ENCODE measurements at places on chromosomes 3 and 15. TPM values are rescaled to one million over a fixed set of nuclear protein-coding genes. Genes with fewer than 3 reads are reported as not detected.

DNA sequence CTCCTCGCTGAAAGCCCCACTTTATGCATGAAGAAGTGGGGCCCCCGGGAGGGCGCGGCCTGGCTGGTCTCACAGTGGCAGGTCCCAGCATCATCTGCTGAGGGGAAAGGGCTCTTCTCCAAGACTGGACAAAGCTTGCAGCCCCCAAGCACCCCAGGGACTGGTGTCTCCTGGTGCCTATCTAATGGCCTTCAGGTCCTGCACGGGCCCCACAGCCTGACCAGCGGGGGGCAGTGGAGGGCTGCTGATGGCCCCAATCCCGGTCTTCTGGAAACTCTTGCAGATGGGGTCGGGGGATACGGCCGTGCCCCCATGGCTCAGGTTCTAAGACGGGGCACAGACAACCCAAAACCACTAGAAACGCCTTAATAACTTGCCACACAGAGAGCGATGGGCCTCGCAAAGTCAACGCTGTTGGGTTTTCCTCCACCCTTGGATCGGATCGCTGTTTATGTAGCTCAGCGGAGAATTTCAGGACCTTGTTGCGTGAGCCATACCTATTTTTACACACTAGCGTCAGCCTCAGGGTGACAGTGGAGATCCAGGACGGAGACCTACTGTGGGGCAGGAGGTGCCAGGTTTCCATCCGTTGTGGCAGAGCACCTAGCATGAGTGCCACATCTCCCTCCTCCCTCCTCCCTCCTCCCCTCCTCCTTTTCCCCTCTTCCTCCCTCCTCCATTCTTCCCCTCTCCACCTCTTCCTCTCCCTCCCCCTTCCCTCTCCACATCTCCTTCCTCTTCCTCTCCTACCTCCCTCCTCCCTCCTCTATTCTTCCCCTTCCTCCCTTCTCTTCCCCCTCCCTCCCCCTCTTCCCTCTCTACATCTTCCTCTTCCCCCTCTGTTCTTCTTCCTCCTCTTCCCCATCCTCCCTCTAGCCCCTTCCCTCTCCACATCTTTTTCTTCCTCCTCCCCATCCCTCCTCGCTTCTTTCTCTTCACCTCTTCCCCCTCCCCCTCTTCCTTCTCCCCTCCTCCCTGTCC, 79.3 kb upstream of the ALDH1L1 start:
- peak; percentile 87 for DNase-seq

DNA sequence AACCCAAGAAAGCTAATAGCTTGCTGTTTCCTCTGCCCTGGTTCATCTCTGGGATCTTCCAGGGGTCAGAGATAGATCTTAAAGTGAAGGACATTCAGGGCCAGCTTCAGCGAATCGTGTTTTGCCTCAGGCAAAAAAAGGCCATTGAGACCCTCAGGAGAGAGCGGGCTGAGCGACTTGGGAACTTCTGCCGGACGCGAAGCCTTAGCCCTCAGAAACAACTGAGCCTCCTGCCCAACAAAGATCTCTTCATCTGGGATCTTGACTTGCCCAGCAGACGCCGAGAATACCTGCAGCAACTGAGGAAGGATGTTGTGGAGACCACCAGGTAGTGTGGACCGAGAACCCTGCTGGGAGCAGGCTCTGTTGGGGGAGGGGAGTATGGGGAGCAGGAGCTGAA, 42.5 kb downstream of the CDAN1 start:
- DNase-seq = no peak

GRCh38 chr3:151974067-151974466, 100.6 kb downstream of the SUCNR1 start:
- DNase-seq = peak; percentile 17

- no peak for DNase-seq
Observed at GRCh38 chr3:33187368-33187634, 31.3 kb downstream of the SUSD5 start.

GRCh38 chr3:152434142-152434541, 165.4 kb downstream of the MBNL1 start:
- no peak for DNase-seq

DNA sequence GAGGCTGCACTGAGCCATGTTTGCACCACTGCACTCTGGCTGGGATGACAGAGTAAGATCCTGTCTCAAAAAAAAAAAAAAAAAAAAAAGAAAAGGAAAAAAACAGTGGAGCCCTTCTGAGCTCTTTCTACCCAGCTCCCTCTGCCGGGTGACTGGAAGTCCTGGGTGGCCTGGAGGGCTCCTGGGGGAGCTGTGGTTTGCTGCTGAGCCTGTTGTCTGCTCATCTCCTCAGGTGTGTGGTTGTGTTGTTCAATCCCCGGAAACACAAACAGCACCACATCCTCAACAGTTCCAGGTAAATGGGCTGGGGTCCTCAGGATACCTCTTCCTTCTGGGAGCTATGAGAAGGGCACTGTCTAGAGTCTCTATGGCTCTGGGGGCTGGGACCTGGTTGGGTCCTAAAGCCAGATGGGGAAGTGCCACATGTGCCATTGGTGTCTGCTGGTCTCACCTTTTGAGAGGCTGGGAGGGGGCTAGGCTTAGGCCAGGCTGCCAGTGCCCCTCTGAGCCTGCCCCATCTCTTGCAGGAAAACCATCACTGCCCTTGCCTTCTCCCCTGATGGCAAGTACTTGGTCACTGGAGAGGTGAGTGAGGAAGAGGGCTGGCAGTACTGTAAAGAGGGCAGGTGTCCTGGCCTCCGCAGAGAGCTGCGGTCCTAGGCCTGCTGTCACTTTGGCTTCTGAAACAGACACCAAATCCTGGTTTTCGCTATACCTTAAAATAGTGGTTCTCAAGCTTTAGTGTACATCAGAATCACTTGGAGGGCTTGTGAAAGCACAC, 17.1 kb upstream of the JMJD7 start:
- DNase-seq = peak; percentile 66

- DNase-seq = peak; percentile 85
Observed at GRCh38 chr3:137012097-137012501, 54.3 kb downstream of the IL20RB start.

GRCh38 chr15:90598031-90598577, 68.4 kb downstream of the CRTC3 start:
- no peak for DNase-seq

DNA sequence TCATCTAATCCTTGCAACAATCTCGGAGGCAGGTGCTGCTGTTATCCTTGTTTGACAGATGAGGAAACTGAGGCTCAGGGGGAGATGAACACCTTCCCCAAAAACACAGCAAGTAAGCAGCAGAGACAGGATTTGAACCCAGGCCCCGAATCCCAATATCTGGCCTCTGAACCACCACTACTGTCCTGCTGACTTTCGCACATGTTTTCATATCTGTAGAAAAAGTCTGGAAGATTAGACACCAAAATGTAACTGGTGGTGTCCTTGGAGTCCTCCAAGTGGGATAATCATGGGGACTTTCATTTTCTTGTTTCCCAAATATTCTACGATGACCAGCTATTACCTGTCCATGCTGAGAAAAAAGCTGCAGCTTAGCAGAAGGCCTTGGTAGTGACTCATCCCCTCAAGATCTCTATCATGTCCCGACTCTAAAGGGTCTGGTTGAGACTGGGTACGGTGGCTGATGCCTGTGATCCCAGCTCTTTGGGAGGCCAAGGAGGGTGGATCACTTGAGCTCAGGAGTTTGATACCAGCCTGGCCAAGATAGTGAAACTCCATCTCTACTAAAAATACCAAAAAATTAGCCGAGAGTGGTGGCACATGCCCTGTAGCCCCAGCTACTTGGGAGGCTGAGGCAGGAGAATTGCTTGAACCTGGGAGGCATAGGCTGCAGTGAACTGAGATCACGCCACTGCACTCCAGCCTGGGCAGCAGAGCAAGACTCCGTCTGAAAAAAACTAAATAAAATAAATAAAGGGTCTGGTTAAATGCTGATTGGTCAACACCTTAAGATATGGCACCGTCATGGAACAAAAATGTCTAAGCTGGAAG, 8.6 kb downstream of the IRAK2 start:
- peak; percentile 55 for DNase-seq

GRCh38 chr3:52149021-52149420, 5.2 kb downstream of the POC1A start:
- DNase-seq = no peak

GRCh38 chr3:40848421-40848820, 323.7 kb downstream of the ZNF621 start:
- no peak for DNase-seq

DNA sequence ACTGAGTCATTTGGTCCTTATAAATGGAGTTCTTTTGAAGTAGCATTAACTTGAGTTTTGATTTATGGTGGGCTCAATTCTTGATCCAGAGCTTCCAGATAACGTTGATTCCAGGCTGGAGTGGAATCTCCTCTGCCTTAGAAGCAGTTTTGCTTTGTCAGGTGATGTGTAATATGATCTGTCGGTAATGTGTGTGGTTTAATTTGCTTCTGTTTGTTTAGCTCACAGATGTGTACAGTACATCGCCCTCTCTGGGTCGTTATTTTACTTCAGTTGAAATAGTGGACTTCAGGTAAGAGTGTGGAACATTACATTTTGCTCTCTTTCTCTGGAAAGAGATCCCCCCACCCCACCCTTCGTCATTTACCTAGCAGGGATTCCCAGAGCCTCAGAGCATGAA, 23.1 kb downstream of the C3orf52 start:
- DNase-seq = no peak

GRCh38 chr3:191262650-191263049, 63.6 kb downstream of the OSTN start:
- no peak for DNase-seq

GRCh38 chr15:48888191-48888590, 10.3 kb downstream of the EID1 start:
- no peak for DNase-seq

GRCh38 chr3:187735837-187736236, 9.4 kb downstream of the BCL6 start:
- DNase-seq = peak; percentile 71

DNA sequence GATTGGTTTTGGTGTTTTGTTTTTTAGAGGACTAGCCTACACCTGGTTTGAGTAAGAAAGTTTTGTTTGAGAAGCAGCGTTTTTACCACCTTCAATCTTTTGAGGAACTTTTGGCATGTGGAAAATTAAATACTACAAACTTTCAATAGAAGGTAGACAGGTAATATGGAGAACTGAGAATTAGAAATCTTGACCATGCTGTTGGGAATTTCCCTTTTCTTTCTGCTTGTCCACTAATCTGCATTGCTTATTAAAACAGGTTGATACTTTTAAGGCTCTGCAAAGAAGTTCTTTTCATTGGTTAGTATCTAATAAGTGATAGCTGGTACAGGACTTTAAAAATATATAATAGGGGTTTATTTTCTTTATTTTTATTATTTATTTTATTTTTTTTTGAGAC, 31.9 kb downstream of the UBE2E1 start:
- DNase-seq = no peak

GRCh38 chr3:44890852-44891251, 16.4 kb downstream of the TGM4 start:
- no peak for DNase-seq

DNA sequence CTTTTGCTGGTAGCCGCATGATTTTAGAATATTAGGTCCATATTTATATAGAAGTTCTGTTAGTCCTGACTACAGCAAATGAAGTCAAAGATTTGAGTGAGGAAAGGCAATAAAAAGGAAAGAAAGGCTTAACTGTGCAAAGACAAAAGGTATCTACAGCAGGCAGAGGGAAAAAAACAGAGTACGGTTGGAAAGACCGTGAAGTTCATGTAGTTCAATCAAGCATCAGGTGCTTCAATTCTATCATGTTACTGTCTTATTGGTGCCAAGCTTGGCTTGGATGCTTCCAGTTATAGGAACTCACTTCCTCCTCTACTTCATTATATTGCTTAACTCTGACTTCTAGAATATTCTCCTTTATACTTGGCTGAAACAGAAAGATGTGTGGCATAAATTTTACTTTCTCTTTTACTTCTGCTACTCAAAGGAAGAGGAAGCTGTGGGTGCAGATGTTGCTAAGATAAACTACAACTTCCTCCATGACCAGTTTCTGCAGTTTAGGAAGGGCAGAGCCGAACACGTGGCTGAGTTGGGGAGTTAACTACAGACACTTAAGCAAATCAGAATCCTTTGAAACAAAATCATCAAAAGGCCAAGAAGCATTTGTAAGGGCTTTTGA, 72.6 kb upstream of the ZBED2 start:
- DNase-seq = peak; percentile 34

DNA sequence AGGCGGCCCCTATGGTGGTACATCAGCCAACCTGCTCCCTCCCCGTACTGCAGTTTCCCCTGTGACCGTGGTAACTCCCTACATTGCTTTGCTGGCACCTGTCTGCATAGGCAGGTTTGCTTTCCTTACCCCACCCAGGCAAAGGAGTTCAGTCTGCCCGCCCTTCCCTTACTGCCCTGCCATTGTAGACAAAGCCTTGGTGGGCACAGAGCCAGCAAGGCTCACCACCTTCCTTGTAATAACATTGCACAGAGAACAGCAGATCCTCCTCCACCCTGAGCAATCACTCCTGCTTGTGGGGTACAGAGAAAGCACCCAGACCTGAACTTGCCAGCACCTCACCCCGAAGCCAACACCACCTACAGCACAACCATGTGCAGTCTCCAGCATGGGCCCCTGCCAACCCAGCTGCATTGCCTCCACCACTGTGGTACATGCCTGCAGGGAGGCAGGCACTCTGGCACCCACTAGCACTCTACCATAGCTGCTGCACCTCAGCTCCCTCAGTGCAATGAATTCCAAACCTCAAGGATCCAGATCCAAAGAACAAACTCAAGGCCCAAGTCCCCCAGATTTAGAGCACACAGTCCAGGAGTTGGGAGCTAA, 192.7 kb upstream of the KCNMB2 start:
- DNase-seq = no peak

DNA sequence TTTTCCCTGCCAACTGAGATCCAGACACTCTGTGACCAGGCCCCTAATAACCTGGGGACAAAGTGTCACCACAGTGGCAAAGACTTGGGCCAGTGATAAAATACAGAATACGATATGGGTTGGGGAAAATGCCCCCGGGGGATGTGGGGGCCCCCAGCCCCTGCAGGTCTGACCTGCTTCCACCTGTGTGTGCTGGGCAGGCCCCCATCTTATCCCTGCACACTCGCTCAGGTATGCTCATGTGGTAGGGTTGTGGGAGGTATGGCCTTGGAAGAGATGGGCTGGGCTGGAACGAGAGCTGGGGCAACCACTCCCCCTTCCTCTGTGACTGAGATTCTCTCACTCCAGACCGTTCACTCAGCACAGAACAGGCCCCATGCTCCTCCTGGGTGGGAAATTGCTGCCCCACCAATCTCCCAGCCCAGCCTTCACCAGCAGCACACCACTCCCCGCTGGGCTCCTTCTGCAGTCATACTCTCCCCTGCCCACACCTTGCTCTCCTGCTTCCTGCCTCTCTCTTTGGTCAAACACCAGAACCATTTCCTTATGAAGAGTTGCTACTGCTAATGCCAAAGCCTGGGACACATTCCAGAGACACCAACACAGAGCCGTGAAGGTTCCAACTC, 9.6 kb upstream of the CPEB1 start:
- peak; percentile 27 for DNase-seq

GRCh38 chr3:50599716-50600118, 11.9 kb downstream of the CISH start:
- DNase-seq = peak; percentile 23

- no peak for DNase-seq
Observed at GRCh38 chr3:2948882-2949281, 161.3 kb downstream of the IL5RA start.

The ALG1L2 gene
- total RNA-seq = 0.29 TPM

The GPR149 gene
- not detected for total RNA-seq

The SLC51B gene
- not detected for total RNA-seq

The CXCR6 gene
- total RNA-seq = not detected
